Activated CD4-positive, alpha-beta T cell treated with anti-CD3 and anti-CD28 coated beads, Interleukin-2, amount 10 ng/mL, durations not matched to agents 24 days and 14 days (primary cell): ENCODE measurements at places on chromosomes 12 and 14. TPM values are rescaled to one million over a fixed set of nuclear protein-coding genes. Genes with fewer than 3 reads are reported as not detected.

LTBP2 gene
- 0.05 TPM in 1 of 2 replicates, not detected in the other for total RNA-seq

STXBP6 gene
- not detected in 2 replicates for total RNA-seq

MYL6 gene
- 717 and 752 TPM in 2 replicates for total RNA-seq

RND1 gene
- total RNA-seq: 4.4 and 5.7 TPM in 2 replicates

RNASE3 gene
- not detected in 2 replicates for total RNA-seq

CFAP54 gene
- 0.09 TPM in 2 replicates for total RNA-seq

GUCY2C gene
- not detected in 2 replicates for total RNA-seq

GPRC5A gene
- not detected in 2 replicates for total RNA-seq

TMTC3 gene
- 8.2 and 8.3 TPM in 2 replicates for total RNA-seq

GLIPR1L1 gene
- total RNA-seq: not detected in 2 replicates

SPX gene
- 0.59 and 1.0 TPM in 2 replicates for total RNA-seq

AMN gene
- total RNA-seq: 0.35 and 0.62 TPM in 2 replicates

TCL1B gene
- not detected in 2 replicates for total RNA-seq

TAS2R20 gene
- total RNA-seq: 2.0 and 2.1 TPM in 2 replicates

TAMALIN gene
- total RNA-seq: 10.4 and 12.4 TPM in 2 replicates

ITGA7 gene
- total RNA-seq: 0.65 and 1.5 TPM in 2 replicates

FSCB gene
- total RNA-seq: not detected in 2 replicates

PELI2 gene
- 2.8 and 3.0 TPM in 2 replicates for total RNA-seq

KCNA5 gene
- total RNA-seq: not detected in 2 replicates

NTF3 gene
- not detected in 2 replicates for total RNA-seq

BCAT1 gene
- total RNA-seq: 49.7 and 51.9 TPM in 2 replicates

PLA2G1B gene
- total RNA-seq: not detected in 2 replicates

MYO1H gene
- not detected in 2 replicates for total RNA-seq

KRT6C gene
- total RNA-seq: not detected in 2 replicates

SSTR1 gene
- total RNA-seq: not detected in 2 replicates

NRL gene
- total RNA-seq: 0.96 and 1.2 TPM in 2 replicates

SLC24A4 gene
- total RNA-seq: not detected in 2 replicates

OR4N5 gene
- not detected in 2 replicates for total RNA-seq

ZFHX2 gene
- 1.8 and 2.8 TPM in 2 replicates for total RNA-seq

SYCP3 gene
- total RNA-seq: 0.44 and 0.50 TPM in 2 replicates

E2F7 gene
- total RNA-seq: 16.8 and 20.0 TPM in 2 replicates

PLBD1 gene
- total RNA-seq: not detected in 2 replicates

ITPK1 gene
- total RNA-seq: 71.0 and 73.9 TPM in 2 replicates

KIF21A gene
- 28.1 and 29.5 TPM in 2 replicates for total RNA-seq

ZDHHC22 gene
- total RNA-seq: not detected in 2 replicates

AVPR1A gene
- total RNA-seq: not detected in 2 replicates

SIX6 gene
- not detected in 2 replicates for total RNA-seq

SMARCD1 gene
- total RNA-seq: 73.1 and 82.5 TPM in 2 replicates

GPR68 gene
- 4.6 and 4.9 TPM in 2 replicates for total RNA-seq
